ENCODE measurements at places on chromosomes 13 and 19.

- no peak overlapping the region for H3K4me3 ChIP-seq
- no peaks in the 10 kb centered on the region for H3K27me3 ChIP-seq
- DNase-seq: no peak
- H3K36me3 ChIP-seq: peaks cover 17% of the 10 kb centered on the region
- no peak overlapping the region for H3K27ac ChIP-seq
Measured at GRCh38 chr19:33085570-33086128, 4.7 kb downstream of the GPATCH1 start.

DNA sequence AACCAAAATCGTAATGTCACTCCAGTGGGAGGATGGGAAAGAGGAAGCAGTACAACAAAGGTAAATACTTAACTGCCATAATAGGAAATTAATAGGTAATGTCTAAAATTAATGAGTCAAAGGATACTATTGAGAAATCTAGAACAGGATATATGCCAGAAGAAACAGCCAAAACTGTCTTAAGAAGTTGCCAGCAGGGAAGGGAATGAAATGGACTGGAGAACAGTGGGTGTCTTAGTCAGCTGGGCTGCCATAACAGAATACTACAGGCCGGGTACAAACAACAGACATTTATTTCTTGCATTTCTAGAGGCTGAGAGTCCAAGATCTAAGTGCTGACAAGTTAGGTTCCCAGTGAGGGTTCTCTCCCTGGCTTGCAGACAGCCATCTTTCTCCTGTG lies 40.3 kb upstream of the IPO5 start:
- no peak overlapping the region for H3K27ac ChIP-seq
- no peaks in the 10 kb centered on the region for H3K36me3 ChIP-seq

GRCh38 chr13:21048901-21049698 lies 12.3 kb downstream of the LATS2 start:
- no peak overlapping the region for H3K4me3 ChIP-seq
- no peaks in the 10 kb centered on the region for H3K27me3 ChIP-seq
- DNase-seq: no peak

GRCh38 chr13:94323764-94324758 lies 155.4 kb downstream of the DCT start:
- no peaks in the 10 kb centered on the region for H3K27me3 ChIP-seq
- DNase-seq: no peak
- H3K36me3 ChIP-seq: no peaks in the 10 kb centered on the region
- H3K4me3 ChIP-seq: no peak overlapping the region
- H3K4me1 ChIP-seq: no peaks in the 10 kb centered on the region

GRCh38 chr19:41657157-41657556 lies 30.3 kb upstream of the CEACAM4 start:
- H3K27me3 ChIP-seq: no peaks in the 10 kb centered on the region
- no peaks in the 10 kb centered on the region for H3K4me1 ChIP-seq
- DNase-seq: no peak
- H3K36me3 ChIP-seq: no peaks in the 10 kb centered on the region

DNA sequence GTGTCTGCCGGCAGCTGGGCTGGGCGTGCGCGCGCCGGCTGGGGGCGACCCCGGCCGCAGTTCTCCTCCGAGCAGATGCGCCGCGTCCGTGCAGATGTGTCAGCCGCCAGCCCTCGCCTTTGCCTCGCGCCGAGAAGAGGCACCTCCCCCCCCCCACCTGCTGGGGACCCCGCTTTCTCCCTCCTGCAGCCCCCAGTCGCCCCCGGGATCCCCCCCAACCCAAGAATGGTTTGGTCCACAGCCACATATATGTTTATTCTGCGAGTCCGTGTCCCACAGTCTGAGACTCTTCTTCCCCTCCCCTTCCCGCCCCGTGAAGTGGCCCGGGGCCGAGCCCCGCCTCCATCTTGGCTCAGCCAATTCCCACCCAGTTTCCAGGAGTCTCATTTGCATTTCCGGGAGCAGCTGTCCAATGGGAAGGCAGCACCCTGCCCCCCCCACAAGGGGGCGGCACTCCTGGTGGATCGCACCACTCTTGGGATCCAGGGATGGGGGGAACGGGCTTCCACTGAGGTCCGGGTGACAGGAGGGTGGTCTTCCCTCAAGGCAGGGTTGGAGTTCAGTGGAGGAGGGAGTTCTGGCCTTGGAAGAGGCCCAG lies 8.6 kb downstream of the ISOC2 start:
- H3K27me3 ChIP-seq: no peaks in the 10 kb centered on the region
- peak overlapping the region; percentile 67 for H3K27ac ChIP-seq
- no peaks in the 10 kb centered on the region for H3K36me3 ChIP-seq

DNA sequence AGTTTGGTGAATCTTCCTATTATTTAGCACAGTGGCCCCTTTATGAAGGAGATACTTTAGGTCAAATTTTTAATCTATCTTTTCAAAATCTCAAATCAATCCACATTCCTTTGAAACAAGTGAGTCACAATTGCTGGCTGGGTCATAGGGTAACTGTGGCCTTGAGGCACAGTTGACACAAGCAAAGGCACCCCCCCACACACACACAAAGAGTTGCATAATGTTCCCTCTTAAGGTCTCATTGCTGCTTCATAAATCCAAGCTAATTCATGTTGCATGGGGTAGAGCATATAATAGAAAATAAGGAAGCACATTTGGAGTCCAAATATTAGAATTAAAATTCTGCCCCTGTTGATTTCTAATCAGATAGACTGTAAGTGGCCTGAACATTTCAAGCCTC lies 171.5 kb downstream of the DLEU7 start:
- H3K27ac ChIP-seq: no peak overlapping the region
- H3K4me3 ChIP-seq: no peak overlapping the region
- no peaks in the 10 kb centered on the region for H3K27me3 ChIP-seq
- peaks cover 19% of the 10 kb centered on the region for H3K4me1 ChIP-seq

DNA sequence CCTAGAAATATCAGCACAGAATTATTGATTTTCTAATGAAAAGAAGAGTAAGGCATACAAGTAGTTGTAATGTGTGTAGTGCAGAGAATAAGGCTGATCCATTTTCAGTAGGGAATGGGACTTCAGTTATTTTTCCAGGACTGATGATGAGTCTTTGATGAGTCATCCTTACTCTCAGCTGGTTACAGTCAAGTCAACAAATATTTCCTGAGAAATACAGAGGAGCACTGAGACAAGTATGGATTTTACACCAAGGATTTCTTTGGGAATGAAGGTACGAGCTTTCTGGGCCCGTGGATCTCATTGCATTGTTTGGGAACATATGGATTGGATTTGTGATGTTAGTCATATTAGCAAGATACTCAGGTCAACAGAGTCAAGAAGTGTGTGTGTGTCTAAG lies 502.7 kb downstream of the FGF9 start:
- H3K36me3 ChIP-seq: no peaks in the 10 kb centered on the region
- H3K4me1 ChIP-seq: no peaks in the 10 kb centered on the region
- no peak overlapping the region for H3K27ac ChIP-seq
- no peaks in the 10 kb centered on the region for H3K27me3 ChIP-seq
- DNase-seq: no peak
- no peak overlapping the region for H3K4me3 ChIP-seq

GRCh38 chr13:30339738-30340330 lies 32.5 kb upstream of the KATNAL1 start:
- DNase-seq: no peak
- H3K36me3 ChIP-seq: no peaks in the 10 kb centered on the region
- H3K4me3 ChIP-seq: no peak overlapping the region
- H3K27ac ChIP-seq: peak overlapping the region; percentile 70
- no peaks in the 10 kb centered on the region for H3K27me3 ChIP-seq

DNA sequence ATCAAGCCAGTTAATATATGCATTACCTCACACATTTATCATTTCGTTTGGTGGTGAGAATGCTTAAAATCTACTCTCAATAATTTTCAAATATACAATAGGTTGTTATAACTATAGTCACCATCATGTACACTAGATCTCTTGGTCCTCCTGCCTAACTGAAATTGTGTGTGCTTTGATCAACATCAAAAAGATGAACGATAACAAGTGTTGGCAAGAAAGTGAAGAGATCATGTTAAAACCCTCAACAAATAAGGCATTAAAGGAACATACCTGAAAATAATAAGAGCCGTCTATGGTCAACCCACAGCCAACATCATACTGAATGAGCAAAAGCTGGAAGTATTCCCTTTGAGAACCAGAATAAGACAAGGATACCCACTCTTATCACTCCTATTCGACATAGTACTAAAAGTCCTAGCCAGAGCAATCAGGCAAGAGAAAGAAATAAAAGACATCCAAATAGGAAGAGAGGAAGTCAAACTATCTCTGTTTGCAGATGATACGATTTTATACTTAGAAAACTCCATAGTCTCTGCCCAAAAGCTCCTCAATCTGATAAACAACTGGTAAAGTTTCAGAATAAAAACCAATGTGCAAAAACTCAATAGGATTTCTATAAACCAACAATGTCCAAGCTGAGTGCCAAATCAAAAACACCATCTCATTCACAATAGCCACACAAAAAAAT lies 27.9 kb upstream of the OR10H1 start:
- no peak overlapping the region for H3K4me3 ChIP-seq
- no peaks in the 10 kb centered on the region for H3K4me1 ChIP-seq
- H3K27ac ChIP-seq: no peak overlapping the region
- DNase-seq: no peak
- no peaks in the 10 kb centered on the region for H3K36me3 ChIP-seq
- H3K27me3 ChIP-seq: no peaks in the 10 kb centered on the region
